ENCODE measurements at places on chromosomes 7 and 10.

GRCh38 chr7:142711746-142712616 lies 37.3 kb upstream of the PRSS1 start:
- DNase-seq, result no peak

GRCh38 chr10:74658511-74658910 lies 167.9 kb upstream of the KAT6B start:
- DNase-seq, result no peak

DNA sequence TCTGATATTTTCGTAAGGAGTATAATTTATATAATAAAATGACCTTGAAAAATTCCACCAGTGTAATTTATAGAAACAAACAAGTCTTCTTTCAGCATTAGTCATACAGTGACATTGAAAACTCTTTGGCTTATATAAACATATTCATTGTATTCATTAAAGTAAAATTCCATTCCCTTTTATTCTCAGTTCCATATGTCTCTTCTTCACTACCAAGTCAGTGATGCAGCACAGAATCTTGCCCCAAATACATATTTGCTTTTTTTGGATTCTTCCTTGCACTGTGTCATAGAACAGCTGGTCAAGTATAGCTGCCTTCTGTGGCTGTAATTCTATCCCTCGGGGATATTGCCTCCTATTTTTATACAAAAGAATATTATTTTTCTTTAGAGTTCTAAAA lies 884.5 kb upstream of the POT1 start:
- no peak for DNase-seq

- DNase-seq, result no peak
Observed at GRCh38 chr7:115297656-115298055, 375.8 kb downstream of the MDFIC start.

DNA sequence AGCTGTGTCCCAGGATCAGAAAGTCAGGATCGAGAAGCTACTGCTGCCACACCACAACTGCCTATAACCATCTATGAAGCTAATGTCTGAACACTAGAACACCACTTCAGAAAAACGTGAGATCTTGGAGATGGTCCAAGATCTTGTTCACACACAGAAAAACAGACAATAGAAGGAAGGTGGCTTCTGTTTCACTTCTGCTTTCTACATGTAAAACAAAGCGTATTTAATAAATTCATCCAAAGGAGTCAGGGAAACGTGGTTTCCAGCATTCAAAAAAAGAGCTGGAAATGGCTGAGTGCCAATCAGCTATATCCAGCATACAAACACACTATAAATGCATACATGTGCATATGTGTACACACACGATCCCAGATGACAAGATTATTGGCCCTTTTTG lies 70.2 kb upstream of the CCDC71L start:
- no peak for DNase-seq

DNA sequence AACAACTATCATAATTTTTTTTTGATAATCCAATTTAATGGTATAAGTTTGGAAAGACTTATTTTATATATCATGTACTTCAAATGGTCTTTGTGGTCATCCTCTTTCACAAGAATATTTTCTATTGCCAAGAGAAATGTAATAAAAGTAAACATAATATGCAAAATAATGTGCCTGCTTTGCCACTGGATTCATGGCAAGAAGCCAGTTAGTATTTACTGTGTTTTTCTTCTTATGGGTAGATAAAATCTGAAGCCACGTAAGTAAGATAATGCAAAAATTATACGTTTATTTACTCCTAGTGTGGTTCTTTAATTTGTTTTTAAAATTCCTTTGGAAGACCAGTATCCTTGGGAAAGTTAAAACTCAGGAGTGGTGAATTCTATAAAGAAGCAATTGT lies 258.5 kb downstream of the ARL4A start:
- no peak for DNase-seq

Data from stimulated activated CD8-positive, alpha-beta memory T cell treated with anti-CD3 and anti-CD28 coated beads, Interleukin-15, amount 100 ng/mL, for 24 hours (primary cell).